HT1080 (cell line): ENCODE measurements at places on chromosomes 11 and 22. TPM values are rescaled to one million over a fixed set of nuclear protein-coding genes. Genes with fewer than 3 reads are reported as not detected.

SYT7 gene
- total RNA-seq: 1.8 and 2.0 TPM in 2 replicates

SERPING1 gene
- total RNA-seq: not detected in 2 replicates

PDGFD gene
- total RNA-seq: not detected in 2 replicates

GRCh38 chr11:86805873-86806310 is 5.5 kb downstream of the PRSS23 start:
- DNase-seq: peak; percentile 52

DNA sequence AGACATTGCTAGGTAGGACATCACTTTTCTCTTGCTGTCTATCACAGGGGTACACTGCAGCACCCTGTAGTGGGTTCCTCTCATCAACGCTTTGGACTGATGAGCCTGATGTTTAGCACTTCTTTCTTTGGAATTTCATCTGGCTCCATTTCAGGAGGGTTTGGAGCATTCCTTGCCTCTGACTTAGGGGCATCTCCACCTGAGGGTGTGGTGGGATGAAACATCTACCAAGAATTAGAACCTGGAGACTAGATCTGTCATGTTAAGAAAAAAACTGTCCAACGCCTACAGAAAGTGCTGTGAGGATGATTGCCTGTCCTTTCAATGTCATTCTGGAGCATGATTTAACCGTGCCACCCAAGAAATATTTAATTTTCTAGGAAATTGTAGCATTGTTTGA is 648.4 kb downstream of the ETS1 start:
- DNase-seq: no peak

DNA sequence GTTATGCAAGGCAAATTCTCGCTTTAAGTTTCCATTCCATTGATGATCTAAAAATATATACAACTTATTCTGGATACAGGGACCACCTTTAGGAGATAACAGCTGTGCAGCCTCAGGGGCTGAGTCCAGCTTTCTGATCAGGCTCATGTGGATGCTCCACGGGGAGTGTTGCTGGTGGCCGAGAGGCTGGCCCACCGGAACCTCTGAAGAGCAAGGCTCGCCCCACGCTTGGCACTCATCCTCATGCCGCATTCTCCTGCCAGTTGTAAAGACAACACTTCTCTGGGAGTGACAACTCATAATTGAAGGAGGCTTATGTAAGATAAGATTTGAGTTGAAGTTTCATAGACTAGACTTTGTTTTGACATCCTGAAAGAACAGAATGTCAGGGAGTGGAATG is 123.5 kb downstream of the MPPED1 start:
- DNase-seq: no peak

DNA sequence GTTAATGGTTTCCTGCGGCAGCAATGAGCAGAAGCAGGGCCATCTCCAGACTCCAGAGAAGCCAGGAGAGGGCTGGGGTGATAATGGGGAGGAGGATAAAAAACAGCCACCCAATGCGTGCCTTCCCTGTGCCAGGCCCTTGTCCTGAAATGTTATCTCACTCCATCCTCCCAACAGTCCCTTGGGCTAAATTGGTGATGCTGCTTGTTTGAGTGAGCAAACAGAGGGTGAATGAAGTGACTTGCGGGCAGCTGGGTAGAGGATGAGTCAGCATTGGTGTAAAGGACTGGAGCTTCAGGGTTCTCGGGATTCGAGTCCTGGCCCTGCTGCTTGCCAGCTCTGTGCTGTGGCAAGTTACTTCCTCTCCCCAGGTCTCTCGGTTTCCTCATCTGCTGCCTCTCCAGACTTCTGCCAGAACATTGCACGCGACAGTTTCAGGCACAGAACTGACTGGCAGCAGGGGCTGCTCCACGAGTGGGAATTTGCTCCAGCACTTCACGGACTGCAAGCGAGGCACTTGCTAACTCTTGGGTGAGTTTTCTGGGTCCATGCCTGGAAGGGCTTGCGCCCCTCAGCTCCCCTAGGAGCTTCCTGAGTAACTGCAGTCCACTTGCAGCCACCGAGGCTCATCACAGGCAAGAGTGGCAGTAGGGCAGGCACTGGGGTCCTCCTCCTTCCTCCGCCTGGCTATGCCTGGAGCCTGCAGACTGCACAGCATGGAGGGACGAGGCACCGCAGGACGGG is at the start of gene P2RY6:
TSS of gene P2RY6 (plus strand) at position 403 of the 744 bp plus-strand sequence. CDS start 24,181 bp downstream, outside the sequence.
- DNase-seq: peak; percentile 78

- DNase-seq: no peak
Measured at GRCh38 chr11:122383186-122383585, 267.2 kb upstream of the BLID start.

GRCh38 chr11:35622070-35622469 is 3.8 kb downstream of the FJX1 start:
- DNase-seq: peak; percentile 69

DNA sequence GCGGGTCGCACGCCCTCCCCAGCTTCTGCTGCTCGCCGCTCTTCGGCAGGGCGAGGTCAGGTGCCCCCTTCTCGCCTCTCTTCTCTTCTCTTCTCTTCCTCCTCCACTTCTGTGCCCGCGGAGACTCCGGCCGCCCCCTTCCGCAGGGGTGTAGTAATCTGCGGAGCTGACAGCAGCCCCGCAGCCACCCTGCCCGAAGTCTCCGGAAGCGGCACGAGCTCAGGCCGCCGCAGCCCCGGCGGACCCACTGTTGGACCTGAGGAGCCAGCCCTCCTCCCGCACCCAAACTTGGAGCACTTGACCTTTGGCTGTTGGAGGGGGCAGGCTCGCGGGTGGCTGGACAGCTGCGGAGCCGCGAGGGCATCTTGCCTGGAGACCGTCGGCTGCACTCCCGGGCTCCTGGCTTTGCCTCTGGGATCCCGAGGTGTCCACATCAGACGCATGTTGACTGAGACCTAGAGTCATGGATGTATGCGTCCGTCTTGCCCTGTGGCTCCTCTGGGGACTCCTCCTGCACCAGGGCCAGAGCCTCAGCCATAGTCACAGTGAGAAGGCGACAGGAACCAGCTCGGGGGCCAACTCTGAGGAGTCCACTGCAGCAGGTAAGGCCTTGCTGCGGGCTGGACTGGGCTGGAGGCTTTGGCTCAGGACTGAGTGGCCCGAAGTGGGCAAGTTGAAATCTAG is 486 bp downstream of the STIM1 start:
- DNase-seq: peak; percentile 53

GRCh38 chr11:27184458-27185312 is 144.1 kb downstream of the BBOX1 start:
- DNase-seq: no peak
